ENCODE measurements at places on chromosomes 5 and 9. TPM values are rescaled to one million over a fixed set of nuclear protein-coding genes. Genes with fewer than 3 reads are reported as not detected.

GRCh38 chr9:69943148-69943806, 100.4 kb upstream of the MAMDC2 start:
- no peak for DNase-seq

DNA sequence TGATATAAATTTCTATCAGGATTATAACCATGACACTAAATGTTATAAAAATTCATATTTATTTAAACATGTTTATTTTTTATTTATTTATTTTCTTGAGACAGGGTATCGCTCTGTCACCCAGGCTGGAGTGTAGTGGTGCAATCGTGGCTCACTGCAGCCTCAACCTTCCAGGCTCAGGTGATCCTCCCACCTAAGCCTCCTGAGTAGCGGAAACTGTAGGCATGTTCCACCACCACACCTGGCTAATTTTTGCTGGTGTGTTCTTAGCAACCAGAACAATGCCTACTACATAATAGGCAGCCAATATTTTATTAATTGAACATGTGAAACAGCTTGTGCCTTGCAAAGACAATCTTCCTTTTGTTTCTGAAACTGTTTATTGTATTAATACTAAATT, 6.5 kb upstream of the PTBP3 start:
- DNase-seq = no peak

CDC20B gene
- total RNA-seq = not detected

GRCh38 chr9:7871977-7872730, 72.6 kb upstream of the DMAC1 start:
- no peak for DNase-seq

DNA sequence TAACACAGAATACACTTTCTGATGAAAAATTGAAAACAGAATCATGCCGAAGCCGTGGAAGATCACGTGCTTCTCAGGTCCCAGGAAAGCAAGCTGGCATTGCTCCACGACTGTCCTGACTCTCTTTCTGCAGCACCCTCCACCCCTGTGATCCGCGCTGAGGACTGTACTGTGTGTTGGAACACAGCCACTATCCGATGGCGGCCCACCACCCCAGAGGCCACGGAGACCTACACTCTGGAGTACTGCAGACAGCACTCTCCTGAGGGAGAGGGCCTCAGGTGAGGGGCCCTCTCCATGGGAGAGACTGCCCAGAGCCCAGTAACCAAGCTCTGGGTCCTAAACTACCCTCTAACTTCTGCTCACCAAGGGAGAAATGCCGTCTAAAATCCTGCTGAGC, 73.3 kb downstream of the CMYA5 start:
- DNase-seq = no peak

DNA sequence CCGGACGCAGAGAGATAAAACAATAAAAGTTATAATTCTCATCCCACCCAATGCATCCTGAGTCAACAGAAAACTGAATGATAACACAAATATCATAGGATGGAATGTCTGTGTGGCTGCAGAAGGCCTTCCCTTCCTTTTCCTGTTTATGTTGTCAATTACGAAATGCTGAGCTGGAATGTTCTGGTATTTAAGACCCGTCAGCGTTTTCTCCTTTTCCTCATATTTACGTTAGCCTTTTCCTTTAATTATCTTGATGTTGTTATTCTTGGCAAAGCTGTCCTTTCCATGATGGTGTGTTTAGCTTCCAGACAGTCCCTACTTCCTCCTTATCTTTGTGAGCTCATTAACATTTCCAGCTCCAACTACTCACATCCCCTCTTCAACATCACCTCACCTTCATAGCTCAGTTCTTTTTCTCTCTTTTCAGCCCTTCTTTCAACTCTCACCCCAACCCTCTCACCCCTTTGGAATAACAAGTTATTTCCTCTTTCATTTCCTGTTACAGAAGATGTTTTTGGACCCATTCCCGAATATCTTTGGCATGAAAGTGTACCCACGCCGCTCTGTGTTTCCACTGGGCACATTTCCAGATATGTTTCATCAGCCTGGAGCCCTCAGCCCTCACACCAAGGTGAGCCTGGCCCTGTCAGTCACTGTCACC, 221.6 kb downstream of the NR2F1-AS1 start:
- no peak for DNase-seq

- DNase-seq = no peak
Measured at GRCh38 chr5:172110921-172111851, 76.8 kb downstream of the STK10 start.

DNA sequence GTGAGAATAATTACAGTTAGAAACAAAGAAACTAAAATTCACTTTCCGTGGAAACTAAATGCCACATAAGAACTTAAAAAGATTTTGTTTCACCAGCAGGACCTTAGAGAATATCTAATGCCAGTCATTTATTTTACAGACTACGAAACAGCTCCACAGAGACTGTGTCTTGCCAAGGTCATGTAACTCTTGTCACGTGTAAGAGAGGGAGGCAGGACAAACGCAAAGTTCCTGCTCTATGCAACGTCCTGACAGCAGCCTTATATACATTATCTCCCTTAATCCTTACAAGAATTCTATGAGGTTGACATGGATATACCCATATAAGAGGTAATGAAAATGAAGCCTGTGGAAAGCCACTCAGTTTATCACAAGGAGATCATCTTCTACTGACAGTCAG, 39.4 kb downstream of the CTNNAL1 start:
- no peak for DNase-seq

GRCh38 chr9:133163504-133164172, at the start of gene GBGT1:
Gene GBGT1, minus strand, starts transcription at chr9:133163914. Its CDS starts 1,502 bp downstream, at chr9:133162412.
- DNase-seq = no peak

GRCh38 chr5:75654693-75655295, 43.5 kb downstream of the ANKDD1B start:
- DNase-seq = no peak

SLC27A6 gene
- total RNA-seq = not detected

ADAM19 gene
- 62.9 TPM for total RNA-seq

DNA sequence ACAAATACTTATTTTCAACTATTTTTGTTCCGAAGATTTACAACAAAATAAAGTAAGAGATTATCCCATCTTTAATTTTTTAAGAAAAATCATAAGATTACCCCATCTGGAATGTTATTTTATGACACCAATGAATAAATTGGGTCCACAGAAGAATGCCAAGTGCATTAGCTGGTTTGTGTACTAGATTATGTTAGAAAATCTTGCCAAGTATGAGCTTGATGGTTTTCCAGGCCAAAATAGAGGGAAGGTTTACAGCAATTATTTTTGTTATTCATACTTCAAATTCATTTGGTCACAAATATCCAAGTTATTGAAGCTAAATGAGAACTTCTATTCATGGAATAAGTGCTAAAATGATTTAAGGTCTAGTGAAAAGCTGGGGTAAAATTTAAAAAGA, 109.4 kb upstream of the DMRTA1 start:
- no peak for DNase-seq

HMCN2 gene
- 0.53 TPM for total RNA-seq

GRCh38 chr5:51466214-51466613, 83.0 kb downstream of the ISL1 start:
- no peak for DNase-seq

- DNase-seq = no peak
Measured at GRCh38 chr9:131885144-131885609, 145.3 kb upstream of the RAPGEF1 start.

AJM1 gene
- 3.6 TPM for total RNA-seq

GRCh38 chr9:7121055-7121454, 363.3 kb downstream of the KDM4C start:
- no peak for DNase-seq

RHOBTB3 gene
- 85.6 TPM for total RNA-seq

SOHLH1 gene
- 44.9 TPM for total RNA-seq

DNA sequence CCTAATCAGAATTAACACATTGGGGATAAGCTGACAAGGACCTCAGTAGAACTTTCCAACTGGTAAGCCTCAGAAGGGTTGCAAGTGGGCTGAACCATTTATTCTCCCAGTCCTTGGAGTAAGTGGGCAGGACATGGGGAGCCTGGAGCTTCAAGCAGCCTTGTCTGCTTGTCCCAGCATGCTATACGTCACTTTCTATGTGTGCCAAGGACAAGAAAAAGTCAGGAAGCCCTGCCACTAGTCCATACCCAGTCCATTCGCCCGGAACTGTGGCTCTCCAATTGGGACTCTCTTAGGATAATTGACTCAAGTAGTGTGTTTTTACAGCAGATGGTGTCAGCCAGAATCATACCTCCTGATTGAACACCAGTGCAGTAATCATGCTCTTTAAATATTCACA, 62.6 kb upstream of the FRRS1L start:
- no peak for DNase-seq

FAM169A gene
- 14.4 TPM for total RNA-seq

- no peak for DNase-seq
Measured at GRCh38 chr5:68299575-68299974, 84.0 kb downstream of the PIK3R1 start.

HACD4 gene
- not detected for total RNA-seq

DNA sequence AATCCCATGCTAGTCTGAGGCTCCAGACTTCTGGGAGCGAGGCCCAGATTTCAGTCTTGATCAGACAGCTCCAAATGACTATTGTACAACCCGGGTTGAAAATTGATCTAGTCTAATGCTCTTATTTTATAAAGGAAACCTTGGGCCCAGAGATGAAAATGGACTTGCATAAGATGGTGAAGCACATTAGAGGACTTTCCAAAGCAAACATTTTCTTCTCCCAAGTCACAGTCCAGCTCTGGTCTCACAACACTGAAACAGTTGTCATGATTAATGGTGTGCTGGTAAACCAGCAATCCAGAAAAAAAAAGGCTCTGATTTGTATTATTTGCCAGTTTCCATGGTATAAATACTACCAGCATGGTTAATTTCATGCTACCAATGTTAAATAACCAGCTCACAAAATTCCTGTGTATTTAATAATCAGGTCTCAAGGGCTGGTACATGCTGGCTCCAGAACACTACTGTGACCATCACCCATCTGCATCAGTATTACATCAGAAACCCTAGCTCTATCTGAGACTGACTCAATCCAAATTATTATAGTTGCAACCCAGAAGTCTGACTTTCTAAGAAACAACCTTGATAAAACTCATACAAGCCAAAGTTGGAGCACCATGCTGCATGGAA, 32.5 kb upstream of the ABLIM3 start:
- DNase-seq = no peak

TSSK1B gene
- total RNA-seq = not detected

IFNE gene
- total RNA-seq = 0.34 TPM

GRCh38 chr9:89743216-89743572, 138.4 kb downstream of the GADD45G start:
- no peak for DNase-seq

SMIM33 gene
- not detected for total RNA-seq

SMIM32 gene
- 0.63 TPM for total RNA-seq

CAMK4 gene
- not detected for total RNA-seq

GPR151 gene
- not detected for total RNA-seq

GRCh38 chr5:77319117-77319804, 108.8 kb downstream of the PDE8B start:
- no peak for DNase-seq

LHX3 gene
- 1.1 TPM for total RNA-seq

DNA sequence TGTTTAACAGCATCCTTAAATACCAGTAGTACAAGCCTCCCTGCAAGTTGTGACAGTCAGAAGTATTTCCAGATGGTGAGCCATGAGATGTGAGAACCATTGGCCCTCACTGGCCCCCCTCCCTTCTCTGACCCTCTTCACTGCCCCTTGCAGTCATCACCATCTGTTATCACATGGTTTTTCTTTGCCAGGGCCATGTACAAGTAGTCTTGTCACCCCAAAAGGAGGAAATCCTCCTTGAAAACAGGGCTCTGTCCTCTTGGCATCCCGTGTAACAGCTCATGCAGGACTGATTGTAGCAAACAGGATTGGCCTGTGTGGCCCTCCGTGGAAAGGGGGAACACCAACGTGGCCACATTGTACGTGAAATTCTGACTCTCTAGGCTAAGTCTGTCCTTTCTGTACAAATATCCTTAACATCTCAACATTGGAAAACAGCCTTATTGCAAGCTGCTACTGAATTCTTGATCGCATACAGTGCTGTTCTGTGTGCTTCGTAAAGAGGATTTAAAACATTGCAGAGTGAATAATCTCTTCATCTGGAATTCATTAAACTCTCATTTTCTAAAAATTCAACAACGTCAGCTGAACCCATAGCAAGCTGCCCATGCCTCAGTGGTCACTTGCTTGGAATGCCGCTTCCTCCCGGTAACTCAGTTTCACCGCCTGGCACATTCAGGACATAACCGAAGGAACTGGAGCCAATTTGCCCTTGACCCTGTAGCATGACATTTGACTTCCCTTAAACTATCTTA, 171.7 kb downstream of the ATPSCKMT start:
- DNase-seq = no peak

DNA sequence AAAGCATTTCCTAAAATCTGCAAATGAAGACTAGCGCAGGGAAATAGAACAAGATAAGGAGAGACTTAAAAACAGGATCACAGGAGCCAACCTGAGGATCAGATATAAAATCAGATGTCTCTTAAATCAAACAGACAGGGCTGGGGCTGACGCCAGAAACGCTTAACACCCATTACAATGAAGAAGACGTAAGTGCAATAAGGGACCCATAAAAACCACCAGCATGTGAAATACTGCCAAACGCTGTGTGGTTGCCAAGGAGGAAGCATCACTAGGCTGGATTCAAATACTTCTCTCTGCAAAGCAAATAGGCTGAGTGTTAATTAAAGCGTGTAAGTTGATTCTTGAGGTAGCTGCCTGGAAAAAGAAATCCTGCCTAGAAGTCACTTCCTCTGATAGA, 74.4 kb upstream of the ATP10B start:
- no peak for DNase-seq

PIK3R1 gene
- 54.6 TPM for total RNA-seq

DNA sequence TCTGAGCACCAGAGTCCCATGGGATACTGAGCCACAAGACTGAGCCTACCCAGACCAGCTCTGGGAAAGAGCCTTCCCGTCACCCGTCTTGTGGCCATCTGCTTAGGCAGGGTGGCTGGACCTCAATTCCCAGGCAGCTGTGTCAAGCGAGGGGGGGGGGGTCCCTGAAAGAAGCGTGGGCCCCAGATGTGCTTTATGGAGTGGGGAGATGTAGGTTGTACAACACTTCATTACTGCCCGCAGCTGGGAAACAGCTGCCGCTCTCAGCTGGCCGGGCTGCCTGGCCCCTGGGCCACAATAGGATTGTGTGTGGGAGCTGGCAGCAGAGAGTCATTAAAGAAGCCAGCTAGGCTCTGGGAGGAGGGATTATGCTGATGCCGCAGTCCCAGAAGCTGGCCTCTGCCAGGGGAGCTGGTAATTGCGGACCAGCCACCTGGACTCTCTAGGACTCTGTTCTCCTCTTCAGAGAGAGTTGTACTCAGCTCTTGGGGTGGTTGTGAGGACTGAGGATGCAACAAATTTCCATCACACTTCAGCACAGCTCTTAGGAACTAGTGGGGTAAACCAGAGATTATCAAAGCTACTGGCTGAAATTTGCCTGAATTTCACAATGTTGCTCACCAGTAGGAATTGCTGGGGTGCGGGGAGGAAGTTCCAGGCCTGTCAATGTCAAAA, 145.4 kb downstream of the GADD45G start:
- DNase-seq = no peak

KCNV2 gene
- not detected for total RNA-seq

GFPT2 gene
- total RNA-seq = 1.6 TPM

TAS2R1 gene
- total RNA-seq = 0.82 TPM

- no peak for DNase-seq
Measured at GRCh38 chr5:34015120-34015822, 7.4 kb upstream of the AMACR start.

NR2F1 gene
- total RNA-seq = 0.70 TPM

EXOSC2 gene
- total RNA-seq = 59.1 TPM

Measured in Caco-2 (cell line).